ENCODE measurements at places on chromosomes 12 and 14.

GRCh38 chr12:19783547-19784444, 344.5 kb downstream of the AEBP2 start:
- DNase-seq: peak; percentile 47

GRCh38 chr12:20409607-20410377, 41.5 kb downstream of the PDE3A start:
- DNase-seq: no peak

GRCh38 chr12:131861261-131862083, 33.0 kb upstream of the ULK1 start:
- no peak for DNase-seq

DNA sequence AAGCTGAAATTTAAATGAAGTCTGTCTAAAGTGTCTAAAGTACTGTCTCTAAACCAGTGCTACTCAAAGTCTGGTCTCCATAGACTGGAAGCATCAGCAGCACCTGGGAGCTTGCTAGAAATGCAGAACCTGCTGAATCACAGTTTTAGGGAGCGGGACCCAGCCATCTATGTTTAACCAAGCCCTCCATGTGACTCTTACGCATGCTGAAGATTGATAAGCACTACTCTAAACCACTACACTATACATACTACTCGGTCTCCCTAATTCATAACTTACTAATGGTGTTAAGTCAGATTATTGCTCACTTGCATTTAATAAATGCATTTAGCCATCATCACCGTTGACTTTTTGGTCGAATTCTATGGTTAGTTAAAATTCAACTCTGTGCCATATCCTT, 88.8 kb downstream of the SLC25A21 start:
- no peak for DNase-seq

GRCh38 chr12:24872211-24872610, 76.7 kb downstream of the BCAT1 start:
- DNase-seq: no peak

- DNase-seq: no peak
These were observed 209.1 kb downstream of the NUBPL start for GRCh38 chr14:31770271-31770670.

- DNase-seq: no peak
These were observed 32.6 kb downstream of the ACTN1 start for GRCh38 chr14:68946489-68946822.

DNA sequence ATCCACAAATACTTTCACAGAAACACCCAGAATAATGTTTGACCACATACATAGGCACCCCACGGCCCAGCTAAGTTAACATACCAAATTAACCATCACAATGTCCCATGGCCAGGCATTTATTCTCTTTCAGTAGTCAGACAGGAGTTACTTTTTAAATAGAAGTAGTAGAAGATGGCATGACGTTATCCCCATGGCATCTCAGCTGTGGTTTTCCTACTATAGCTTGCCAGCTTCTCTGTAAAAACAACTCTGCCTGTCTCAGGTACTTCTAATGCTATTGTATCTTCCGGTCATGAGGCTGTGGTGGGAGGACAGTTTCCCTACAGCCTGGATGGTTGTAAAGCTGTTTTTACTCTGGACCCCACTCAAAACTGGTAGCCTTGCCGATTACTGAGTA, 19.3 kb downstream of the CTSG start:
- DNase-seq: no peak

DNA sequence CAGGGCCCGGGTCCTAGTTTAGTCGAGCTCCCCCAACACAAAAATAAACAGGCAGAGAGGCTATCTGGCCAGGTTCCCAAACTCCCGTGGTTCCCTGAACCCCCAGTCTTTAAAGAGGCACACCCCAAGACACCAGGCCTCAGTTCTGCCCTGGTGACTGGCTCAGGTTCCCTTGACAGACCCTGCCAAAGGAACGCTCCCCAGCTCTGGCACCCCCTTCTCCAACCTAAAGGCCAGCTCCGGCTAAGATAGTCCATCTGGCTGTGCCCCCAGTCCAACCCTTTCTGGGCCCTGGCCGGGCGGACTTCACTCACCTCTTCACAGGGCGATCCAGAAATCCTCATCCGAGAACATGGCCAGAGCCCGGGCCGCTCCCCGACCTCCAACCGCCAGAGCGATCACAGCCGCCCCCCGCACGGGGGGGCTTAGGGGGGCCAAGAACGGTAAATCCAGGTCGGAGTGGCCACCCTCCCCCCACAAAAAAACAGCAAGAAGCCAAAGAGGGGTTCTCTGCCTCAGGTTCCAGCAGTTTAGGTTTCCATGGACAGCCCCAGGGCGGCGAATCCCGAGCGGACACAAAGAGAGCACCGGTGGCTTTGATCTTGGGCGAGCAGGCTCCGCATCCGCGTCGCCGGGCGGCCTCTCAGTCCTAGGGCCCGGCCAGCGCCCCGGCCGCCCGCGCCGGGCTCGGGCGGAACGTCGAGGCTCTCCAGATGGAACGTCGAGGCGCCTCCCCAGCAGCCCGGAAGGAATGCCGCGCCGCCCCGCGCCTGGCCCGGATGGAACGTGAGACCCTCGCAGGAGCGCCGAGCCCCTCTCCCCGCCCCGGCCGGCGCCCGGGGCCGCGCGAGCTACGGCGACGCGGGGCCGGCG, 1.1 kb downstream of the KMT2D start:
- DNase-seq: peak; percentile 68

DNA sequence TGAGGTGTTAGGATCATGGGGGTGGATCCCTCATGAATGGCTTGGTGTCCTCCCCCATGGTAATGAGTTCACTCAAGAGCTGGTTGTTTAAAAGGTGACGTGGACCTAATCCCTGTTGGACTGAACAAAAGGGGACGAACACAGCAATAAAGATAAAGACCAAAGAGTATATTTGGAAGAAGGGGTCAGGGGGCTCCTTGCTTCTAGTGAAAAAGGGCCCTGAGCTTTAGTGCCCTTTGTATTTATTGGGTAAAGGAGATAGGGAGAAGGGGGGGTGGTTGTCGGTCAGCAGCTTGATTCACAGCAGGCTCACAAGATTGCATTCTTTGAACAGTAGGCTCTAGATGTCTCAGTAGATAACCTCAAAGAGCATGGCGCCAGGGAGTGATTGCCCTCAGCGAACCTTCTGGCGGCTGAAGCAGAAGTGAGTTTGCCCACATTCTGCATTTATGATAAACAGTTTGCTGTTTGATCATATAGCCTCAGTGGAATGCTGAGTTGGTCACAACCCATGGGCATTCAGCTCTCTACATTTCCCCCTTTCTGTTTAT, 25.9 kb upstream of the MAPKAPK5 start:
- no peak for DNase-seq

DNA sequence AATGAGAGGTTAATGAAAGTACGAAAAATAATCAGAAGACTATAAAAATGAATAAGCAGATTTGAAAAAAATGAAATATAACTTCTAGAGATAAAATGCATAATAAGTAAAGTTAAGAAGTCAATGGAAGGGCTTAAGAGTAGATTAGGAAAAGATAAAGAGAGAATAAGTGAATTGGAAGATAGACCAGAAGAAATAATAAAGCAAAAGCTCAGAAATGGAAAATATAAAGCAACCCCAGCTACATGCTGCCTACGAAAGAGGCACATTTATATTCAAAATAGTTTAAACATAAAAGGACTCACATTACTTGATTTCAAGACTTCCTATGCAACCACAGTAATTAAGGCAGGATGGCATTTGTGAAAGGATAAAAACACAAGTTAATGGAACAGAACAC, 19.9 kb downstream of the ZNF605 start:
- no peak for DNase-seq

DNA sequence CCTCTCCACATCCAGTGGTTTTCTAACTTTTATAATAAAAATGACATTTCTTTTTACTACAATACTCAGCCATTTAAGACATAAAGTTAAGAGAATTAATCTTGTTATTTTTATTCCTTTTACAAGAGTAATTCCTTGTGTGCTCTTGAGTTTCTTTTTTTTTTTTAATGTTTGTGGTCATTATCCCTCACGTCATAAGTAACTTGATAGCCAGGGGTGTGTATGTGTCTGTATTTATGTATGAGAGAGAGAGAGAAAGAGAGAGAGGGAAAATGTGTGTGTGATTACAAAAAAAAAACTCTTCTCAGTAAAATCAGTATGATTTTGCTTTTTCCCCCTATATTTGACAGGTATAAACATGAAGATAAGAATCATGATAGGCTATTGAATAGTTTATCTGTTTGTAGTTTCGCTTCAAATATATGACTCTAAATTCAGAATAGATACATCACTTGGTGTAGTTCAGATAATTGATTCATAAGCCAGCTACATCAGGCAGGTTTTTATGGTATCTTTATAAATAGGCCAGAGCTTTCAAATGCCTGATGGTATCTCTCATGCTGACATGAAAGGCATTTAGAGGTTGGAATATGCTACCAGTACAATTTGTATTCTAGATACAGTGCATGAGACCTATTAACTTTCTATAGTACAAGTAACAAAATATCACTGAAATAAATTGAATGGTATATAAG, 34.9 kb downstream of the RERGL start:
- peak; percentile 15 for DNase-seq

DNA sequence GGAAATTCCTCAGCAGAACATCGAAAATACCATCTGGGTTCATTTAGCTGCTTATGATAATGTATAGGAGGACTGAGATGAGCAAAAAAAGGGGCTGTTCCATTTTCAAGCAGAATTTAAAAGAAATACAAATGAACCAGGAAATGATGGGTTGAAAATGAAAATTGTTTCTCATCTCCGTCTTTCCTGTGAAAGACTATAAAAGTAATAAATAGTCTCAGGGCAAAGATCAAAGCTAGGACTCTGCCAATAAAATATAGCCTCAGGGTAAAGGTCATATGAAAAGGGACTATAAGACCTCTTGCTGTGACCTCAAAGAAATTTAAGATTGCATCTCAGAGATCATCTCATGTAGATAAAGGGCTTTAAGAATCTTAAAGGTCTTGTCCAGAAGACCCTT, 478.0 kb downstream of the BTG1 start:
- DNase-seq: peak; percentile 25

GRCh38 chr14:92651758-92652406, 96.5 kb downstream of the LGMN start:
- no peak for DNase-seq

DNA sequence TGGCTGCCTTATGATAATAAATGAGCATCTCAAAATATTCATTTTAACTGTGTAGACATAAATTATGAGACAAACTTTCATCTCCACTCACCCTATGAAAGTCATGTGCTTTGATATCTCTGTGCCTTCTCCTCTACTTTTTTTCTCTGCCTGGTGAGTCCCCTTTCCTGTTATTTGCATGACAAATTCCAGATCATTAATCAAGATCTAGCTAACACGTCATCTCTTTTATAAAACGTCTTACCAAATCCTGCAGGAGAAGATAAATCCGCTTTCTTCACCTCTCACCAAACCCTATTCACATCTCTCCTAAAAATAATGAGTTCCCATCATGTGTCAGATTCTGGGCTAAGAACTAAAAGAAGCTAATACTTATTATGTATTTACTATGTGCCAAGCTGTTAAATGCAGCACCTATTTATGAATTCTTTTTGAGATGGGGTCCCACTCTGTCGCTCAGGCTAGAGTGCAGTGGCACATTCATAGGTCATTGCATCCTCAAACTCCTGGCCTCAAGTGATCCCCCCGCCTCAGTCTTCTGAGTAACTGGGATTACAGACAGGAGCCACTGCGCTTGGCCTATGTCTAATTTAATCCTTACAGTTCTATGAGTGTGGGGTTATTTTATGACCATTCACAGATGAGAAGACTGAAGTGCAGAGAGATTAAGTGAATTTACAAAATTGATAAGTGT, 26.7 kb downstream of the SPX start:
- DNase-seq: no peak

DNA sequence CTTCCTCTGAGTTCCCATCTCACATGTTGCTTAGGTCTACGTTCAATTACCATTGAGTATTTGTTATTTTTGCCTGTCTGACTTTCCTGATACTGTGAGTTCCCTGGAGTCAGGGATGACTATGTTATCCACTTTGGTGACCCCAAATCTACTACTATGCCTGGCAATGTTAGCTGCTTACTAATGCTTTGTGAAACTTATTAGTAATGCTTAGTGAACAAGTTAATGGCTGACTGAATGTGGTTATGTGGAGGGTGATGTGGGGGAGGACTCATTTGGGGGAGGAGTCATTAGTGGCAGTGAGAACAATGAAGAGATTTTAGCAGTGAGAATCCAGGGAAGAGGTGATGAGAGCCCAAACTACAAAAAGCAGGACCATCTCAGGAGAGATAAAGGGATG, 121.6 kb downstream of the KTN1 start:
- no peak for DNase-seq

GRCh38 chr14:105495990-105496830, 5.2 kb downstream of the TEDC1 start:
- DNase-seq: no peak

- no peak for DNase-seq
These were observed 9.0 kb upstream of the NOVA1 start for GRCh38 chr14:26606729-26607312.

DNA sequence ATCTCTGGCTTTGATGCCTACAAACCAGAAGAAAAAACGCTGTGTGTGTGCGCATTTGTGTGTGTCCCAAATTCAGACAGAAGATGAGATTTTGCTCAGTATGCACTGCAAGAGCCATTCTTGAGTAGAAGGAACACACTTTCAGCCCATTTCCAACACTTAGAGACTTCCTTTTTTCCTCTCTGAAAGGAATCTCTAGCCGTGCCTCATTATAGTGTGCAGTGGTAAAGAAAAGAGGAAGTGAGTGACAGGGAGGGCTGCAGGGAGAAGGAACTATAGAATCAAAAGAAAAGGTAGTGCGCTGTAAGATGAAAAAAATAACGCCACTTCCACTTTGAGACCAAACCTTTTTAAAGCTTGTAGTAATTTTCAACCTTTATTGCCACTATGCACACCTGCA, 1400.9 kb upstream of the FLRT2 start:
- DNase-seq: no peak

- no peak for DNase-seq
These were observed 46.2 kb upstream of the VASH1 start for GRCh38 chr14:76715101-76715500.

DNA sequence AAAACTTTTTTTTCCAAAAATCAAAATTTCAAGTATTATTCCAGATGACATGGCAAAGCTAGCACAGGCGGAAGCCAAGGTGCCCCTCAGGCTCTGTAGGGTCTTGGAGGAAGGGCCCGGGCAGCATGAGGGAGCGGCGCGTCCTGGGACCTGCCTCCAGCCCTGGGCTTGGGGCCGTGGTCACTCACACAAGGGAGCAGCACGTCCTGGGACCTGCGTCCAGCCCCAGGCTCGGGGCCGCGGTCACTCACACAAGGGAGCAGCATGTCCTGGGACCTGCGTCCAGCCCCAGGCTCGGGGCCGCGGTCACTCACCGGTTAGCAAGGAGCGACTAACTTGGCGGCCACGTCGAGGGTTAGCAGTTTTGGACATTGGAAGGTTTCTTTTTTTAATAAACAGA, 11.9 kb upstream of the GOLGA3 start:
- DNase-seq: no peak

- no peak for DNase-seq
These were observed 15.0 kb downstream of the ZFYVE21 start for GRCh38 chr14:103730490-103731035.

DNA sequence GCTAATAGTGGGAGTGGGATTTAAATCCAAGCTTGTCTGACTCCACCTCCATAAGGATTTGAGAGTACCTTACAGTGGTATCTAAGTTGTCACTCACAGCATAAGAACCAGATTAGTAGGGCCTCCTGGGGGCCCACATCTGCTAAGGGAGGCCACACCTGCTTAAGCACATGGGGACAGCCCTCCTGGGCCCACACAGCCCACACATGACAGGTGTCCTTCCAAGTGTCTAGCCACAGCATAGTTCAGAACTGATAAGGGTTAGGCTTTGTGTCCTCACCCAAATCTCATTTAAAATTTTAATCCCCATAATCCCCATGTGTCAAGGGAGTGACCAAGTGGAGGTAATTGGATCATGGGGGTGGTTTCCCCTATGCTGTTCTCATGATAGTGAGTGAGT, 186.0 kb upstream of the HMGA2 start:
- no peak for DNase-seq

Measured in NCI-H69 (cell line).